NCI-H146 (cell line): ENCODE measurements at places on chromosomes 3 and 15.
A peak's percentile ranks its signal among the peaks of the same experiment; 100 is the strongest.

GRCh38 chr15:34804776-34805175, 9.4 kb upstream of the ACTC1 start:
- DNase-seq = no peak

GRCh38 chr3:161042023-161042501, 63.1 kb downstream of the B3GALNT1 start:
- DNase-seq = peak; percentile 8

- no peak for DNase-seq
Measured at GRCh38 chr3:177460047-177460446, 262.8 kb upstream of the TBL1XR1 start.

GRCh38 chr3:68090571-68090970, 436.2 kb upstream of the SUCLG2 start:
- no peak for DNase-seq

DNA sequence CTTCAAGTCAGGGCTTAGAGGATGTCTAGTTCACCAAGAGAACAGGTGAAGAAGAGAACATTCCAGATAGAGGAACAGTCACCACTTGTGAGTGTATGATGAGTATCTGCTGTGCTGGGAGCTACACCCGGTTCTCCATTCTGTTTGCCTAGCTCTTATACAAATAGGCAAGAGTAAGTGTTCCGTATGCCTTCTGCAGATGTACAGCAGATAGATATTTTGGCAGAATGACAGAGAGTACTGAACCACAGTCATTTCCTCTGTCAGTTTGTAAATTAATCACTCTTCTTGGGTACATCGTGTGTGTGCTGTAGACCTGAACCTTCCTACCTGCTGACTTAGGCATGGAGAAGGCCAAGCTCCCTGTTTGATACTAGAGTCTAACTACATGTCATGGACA, 108.3 kb upstream of the CTDSPL start:
- no peak for DNase-seq
